ENCODE measurements at places on chromosomes 5 and 9.

GRCh38 chr5:83827111-83827557 lies 106.5 kb upstream of the HAPLN1 start:
- no peak for DNase-seq

DNA sequence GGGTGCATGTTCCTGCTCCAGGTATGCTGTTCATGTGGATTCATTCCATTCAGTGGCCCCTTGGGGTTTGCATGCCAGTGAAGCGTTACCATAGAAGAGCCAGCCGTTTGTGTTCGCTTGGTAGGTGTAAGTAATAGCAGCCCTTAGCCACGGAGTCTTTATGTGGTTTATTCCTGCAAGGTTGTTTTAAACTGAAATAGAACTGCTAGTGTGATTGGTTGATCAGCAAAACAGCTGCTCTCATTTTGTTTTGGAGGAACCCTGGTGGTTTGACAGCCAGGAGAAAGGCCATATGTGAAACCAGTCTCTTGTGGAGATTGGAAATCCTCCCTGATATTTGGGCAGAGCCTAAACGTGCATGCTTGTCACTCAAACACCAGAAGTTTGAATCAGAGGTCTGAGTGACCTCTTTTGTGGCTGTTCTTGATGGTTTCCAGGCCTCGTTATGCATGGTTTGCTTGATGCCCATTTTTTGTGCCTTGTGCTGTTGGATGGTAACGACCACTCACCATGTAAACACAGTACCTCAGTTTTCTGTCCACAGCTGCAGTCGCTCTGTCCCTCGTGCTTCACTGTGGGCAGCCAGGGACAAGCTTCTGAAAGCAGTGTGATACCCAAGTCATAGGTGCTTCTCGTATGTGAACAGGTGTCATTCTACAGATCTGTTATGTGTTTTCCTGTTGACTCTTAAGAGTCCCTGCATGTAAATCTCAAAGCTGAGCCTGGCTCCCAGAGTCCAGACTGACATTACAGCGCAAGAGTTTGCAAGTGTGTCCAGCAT lies 58.3 kb upstream of the NXNL2 start:
- DNase-seq, result no peak

DNA sequence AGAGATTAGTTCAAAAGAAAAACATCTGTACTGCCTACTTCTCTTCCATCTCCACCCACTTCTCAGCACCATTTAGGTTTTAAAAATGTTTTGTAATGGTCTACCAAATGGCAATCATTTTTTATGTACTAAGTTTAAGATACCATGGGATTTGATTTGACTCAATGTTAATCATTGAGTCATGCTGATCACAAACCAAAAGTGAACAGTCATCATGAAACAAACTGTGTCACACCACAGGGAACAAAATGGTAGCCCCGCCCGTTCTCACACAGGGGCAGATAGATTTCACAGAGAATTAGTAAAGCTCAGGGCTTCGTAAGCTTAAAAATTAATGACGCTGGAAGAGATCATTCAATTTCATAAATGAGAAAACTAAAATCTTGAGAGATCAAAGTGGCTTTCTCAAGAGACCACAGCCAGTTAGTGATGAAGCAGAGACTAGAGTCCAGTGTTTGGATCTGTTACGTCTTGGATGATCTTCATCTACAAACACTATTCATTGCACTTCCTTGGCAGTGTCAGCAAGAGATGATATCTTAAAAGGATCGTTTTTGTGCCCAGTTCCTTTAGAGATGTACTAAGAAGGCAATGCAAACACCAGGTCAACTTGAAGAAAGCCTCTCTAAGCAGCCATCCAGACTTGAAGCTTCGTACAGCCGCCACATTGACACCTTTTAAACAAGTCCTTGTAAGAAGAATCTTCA lies 33.9 kb upstream of the TRIO start:
- no peak for DNase-seq

- no peak for DNase-seq
Measured at GRCh38 chr5:88555674-88556073, 287.0 kb upstream of the TMEM161B start.

DNA sequence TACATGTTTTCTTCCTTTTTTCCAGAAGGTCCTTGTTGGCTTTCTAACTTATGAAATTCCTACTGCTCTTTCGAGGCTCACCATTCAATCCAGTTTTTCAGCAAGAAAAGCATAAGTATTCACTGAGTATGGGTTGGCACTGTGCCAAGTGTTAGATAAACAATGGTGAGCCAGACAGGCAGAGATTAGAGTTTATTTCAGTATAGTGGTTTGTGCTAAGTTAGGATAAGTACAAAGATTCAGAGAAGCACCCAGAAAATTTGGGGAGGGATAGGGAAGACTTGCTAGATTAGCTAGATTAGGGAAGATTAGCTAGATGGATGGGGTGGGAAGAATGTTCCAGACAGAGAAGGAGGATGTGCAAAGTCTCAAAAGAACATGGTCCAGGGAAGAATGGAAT lies 122.9 kb downstream of the OXCT1 start:
- peak; percentile 11 for DNase-seq

DNA sequence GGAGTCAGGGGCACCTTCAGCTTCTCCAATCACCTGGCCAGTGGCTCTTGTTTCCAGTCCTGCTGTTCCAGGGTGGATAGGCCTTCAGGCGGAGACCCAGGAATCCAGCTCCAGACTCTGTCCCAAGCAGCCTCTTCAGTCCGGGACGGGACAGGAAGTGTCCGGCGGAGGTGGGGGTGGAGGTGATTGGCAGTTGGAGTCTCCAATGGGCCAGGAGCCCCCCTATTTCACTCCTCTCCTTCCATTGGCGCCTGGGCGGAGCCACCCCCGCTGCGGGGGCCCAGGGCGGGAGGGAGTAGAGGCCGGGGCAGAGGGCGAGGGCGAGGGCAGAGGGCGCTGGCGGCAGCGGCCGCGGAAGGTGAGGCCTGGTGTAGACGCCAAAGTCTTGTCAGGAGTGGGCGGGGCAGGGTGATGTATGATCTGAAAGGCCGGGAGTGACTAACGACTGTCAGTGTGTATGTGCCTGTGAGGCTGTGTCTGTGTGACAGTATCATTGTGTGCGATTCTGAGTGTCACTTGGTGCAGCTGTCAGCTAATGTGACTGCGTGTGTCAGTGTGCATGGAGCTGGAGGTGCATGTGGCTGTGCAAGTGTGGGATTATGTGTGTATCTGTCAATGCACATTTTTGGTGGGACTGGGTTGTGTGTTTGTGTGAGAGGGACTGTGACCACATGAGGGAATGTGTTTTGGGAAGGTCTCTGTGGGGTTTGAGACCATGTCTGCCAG lies at the start of gene IL11RA:
TSS of gene IL11RA (plus strand) at position 310 of the 726 bp plus-strand sequence. CDS start 3,033 bp downstream, outside the sequence.
- DNase-seq, result no peak

DNA sequence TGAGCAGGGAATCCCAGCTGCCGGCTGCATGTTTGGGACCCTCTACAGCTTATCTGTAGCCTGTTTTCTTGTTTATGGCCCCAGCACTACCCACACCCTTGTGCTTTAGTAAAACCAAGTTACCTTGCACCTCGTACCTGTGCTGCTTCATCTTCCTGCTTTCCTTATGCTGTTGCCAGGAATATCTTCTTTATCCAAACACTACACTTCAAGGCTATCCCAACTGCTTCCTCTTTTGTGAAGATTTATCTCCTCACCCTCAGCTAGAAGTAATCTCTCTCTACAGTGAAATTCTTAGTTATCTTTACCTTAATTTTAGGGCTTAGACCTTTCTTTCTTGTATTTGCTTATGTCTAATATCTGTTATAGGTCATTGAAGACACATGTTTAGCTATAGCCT lies 171.1 kb downstream of the KDM4C start:
- DNase-seq, result no peak

DNA sequence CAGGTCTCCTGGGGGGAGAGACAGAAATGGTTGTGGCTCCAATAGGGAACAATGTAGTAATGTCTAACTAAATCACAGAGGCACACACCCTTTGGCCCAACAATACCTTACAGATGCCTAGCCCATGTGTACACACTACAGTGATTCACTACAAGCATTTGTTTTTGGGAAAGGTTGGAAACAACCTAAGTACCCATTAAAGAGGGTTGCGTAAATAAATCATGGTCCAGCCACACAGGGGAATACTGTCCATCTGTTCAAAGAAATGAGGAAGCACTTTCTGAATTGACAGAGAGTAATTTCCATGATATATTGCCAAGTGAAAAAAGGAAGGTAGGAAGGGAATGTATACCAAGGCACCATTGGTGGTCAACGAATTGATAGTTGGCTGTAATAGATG lies 22.0 kb upstream of the GTF3C5 start:
- no peak for DNase-seq

DNA sequence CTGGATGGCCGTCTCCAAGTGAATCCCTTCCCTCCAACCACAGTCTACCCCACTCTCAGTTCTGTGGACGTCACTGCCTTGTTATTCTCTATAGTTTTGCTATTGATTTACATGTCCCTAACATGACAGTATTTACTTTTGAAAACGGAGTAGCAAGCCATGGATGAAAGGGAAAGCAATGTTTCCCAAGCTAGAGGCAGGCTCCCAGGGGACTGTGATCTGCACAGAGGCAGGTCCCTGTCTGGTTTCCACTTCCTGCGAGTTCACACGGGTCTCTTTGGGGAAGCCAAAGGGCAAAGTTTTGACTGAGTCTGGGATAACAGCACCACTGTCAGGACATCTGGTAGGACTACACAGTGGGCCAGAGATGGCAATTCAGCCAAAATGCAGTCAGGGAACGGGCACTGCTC lies 12.7 kb downstream of the C9orf153 start:
- no peak for DNase-seq

- peak; percentile 84 for DNase-seq
Measured at GRCh38 chr9:96084331-96084734, 208.8 kb downstream of the ERCC6L2 start.

DNA sequence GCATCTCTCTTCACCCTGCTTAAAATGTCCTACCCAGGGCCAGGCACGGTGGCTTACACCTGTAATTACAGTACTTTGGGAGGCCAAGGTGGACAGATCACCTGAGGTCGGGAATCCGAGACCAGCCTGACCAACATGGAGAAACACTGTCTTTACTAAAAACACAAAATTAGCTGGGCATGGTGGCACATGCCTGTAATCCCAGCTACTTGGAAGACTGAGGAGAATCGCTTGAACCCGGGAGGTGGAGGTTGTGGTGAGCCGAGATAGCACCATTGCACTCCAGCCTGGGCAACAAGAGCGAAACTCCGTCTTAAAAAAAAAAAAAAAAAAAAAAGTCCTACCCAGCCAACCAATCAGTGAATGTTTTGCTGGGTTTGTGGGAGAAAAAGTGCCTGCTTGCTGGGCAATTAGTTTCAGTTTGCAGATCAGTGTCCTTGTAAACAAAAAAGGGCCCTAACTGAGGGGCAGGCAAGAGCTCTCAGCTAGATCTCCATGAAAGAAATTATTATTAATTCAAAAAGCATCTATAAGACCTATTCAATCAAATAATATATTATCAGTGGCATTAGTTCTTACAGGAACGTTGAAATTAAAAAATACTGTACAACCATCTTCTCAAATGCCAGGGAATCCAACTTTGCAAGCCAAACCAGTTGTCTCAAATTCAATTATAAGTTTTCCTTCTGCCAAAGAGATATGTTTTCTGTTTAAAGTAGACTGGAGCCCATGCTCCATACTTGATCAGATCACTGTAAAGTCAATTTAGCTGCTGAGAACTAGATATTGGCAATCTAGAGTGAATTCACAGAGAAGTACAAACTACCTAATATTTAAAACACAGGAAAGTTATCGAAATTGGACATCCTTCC lies 3.9 kb downstream of the MEGF9 start:
- peak; percentile 39 for DNase-seq

GRCh38 chr5:73311291-73312110 lies 137.1 kb downstream of the FOXD1 start:
- DNase-seq, result no peak
